ENCODE measurements at places on chromosomes 5 and 9. TPM values are rescaled to one million over a fixed set of nuclear protein-coding genes. Genes with fewer than 3 reads are reported as not detected.

The SPOCK1 gene
- 132 TPM for total RNA-seq

GRCh38 chr5:96565582-96566265 lies 96.5 kb upstream of the CAST start:
- DNase-seq: peak; percentile 91

DNA sequence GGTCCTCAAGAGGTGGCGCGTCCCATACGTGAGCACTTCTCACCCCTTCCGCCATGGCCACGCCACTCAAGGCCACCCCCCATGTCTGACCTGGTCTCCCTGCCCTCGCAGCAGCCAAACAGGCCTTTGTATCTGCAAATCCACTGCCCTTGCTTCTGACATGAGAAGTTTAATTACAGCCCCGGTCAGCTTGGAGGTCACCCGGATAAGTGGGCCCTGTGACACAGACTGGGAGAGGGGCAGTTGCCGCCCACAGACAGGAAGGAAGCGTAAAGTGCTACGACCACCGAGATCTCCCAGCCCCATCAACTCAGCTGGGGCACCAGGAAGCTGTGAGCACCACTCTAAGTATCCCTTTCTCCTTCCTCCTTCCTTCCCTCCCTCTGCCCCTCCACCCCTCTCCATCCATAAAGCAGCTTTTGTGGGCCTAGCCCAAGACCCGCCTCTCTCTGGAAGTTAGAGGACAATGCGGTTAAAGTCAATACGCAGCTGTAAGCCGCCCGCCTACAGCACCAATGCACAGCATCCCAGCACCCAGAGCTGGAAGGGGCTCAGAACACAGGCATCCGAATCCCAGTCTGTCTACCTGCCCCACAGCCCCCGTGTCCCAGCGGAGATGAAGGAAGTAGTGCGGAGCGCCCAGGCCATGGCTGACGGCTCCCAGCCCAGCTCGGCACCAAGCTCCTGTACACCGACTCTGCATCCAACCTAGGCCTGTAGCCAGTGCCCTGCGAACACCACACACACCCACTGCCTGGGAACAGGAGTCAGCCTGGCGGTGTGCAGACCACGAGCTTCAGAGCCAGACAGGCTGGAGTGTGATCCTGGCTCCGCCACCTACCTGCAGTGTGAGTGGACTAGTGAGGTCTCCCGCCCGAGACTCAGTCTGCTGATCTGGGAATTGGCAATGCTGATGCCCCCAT lies 44.8 kb upstream of the RNF130 start:
- no peak for DNase-seq

- peak; percentile 30 for DNase-seq
Observed at GRCh38 chr5:67015541-67016191, 180.9 kb downstream of the CD180 start.

- DNase-seq: peak; percentile 75
Observed at GRCh38 chr5:109690975-109691574, 1.3 kb downstream of the MAN2A1 start.

GRCh38 chr5:116402235-116402634 lies 172.4 kb downstream of the SEMA6A start:
- no peak for DNase-seq

DNA sequence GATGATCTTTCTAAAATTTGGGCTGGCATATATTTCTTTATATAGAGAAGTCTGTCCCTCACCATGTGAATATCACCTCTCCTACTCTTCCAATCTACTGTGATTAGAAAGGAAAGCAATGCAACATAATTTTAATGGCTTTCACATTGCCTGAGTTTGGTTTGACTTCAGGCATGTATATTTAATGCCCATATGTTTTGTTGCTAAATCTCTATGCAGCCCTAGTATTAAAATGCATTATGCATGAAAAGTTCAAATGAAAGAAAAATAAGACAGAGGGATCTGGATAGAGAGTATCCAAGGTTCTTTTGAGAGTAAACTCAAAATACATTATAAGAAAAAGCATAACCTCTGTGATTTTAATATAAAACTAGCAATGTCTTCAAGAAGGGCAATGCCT lies 518.3 kb downstream of the PRR16 start:
- no peak for DNase-seq

- DNase-seq: no peak
Observed at GRCh38 chr9:16181539-16181938, 628.7 kb downstream of the CCDC171 start.

The ADCY2 gene
- total RNA-seq: not detected

DNA sequence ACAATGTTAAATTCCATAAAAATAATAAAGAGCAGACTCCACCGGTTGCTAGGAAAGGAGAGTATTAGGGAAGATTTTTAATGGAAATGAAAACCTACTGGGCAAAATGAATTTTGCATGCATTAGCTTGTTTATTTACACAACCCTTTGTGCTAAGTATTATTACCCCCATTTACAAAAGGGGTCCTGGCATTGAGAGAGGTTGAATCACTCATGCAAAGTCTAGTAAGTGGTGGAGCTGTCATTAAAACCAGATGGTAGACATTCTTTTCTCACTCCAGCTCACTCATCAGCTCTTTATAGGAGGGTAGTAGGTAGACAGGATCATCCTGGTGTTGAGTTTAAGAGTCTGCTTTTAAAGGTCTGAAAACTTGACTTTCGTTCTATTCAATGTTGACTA lies 395.1 kb downstream of the PLK2 start:
- DNase-seq: peak; percentile 22

The GABRA6 gene
- not detected for total RNA-seq

GRCh38 chr5:78467140-78467539 lies 106.7 kb downstream of the SCAMP1 start:
- DNase-seq: no peak

The SPARC gene
- total RNA-seq: 5,745 TPM

DNA sequence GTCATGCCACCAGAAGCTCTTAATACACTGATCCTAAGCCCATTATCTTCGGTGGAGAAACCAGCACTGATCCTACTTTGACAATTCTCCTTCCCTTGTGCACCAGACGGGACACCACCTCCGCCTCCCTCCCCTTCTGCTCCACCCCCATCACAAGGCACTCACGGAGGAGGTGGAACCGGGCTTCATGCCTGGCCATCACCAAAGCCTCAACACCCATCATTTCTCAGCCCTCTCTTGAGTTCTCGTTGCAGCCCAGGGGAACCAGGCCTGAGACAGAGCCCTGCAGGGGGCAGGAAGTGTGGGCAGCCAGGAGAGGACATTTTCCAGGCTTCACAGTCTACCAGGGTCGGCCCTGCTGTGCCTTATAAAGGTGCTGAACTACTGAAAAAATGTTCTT lies 160.5 kb downstream of the GOLPH3 start:
- DNase-seq: no peak

DNA sequence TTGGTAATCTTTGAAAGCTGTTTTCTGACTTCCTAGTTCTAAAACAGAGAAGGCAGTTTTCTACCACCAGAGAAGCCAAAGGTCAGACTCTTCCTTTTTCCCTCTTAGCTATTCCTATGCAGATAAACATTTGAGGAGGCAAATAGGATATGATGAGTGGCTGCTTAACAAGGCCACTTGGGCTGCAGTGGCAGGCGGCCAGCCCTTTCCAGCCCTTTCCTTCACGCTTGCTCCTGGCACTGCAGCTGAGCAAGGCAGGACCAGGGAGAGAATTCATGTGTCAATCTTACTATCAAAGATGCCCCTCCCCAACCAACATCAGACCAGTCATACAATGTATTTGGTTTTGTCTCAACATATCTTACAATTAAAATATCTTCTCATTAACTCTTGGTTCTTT lies 36.8 kb upstream of the RNF38 start:
- no peak for DNase-seq

- DNase-seq: no peak
Observed at GRCh38 chr5:101535626-101536025, 632.5 kb upstream of the ST8SIA4 start.

GRCh38 chr5:136926073-136926472 lies 560.7 kb upstream of the TRPC7 start:
- DNase-seq: no peak

DNA sequence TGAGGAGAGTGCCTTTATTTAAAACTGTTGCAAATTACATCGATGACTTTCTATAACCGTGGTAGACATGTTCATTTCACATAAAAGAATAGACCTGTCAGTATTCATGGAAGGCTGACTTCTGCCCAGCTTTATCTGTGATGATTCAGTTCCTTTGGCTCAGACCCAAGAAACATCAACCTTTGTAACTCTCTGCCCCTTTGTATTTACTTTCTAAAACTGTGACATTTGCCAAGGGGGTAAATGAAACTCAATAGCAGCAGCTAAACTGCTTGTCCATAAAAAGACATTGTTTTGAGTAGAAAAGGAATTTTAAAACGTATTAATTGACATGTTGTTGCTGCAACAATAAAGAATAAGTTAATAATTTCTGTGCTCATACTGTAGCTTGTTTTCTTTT lies 137.8 kb upstream of the ANKH start:
- DNase-seq: peak; percentile 41

GRCh38 chr5:23332650-23333251 lies 174.7 kb upstream of the PRDM9 start:
- no peak for DNase-seq

The SET gene
- 307 TPM for total RNA-seq

The FAXDC2 gene
- total RNA-seq: 6.1 TPM

DNA sequence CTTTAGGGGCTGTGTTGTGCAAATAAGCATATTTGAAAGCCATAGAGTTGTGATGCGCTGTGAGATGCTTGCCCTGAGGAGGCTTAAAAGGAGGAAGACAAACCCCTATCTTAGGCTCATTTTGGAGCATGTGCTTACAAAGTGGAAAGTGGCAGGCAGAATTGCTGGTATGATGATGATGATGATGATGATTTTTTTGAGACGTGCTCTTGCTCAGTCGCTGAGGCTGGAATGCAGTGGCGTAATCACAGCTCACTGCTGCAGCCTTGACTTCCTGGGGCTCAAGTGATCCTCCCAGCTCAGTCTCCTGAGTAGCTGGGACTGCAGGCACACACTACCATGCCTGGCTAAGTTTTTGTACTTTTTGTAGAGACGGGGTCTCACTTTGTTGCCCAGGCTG lies 1.7 kb downstream of the CNOT8 start:
- peak; percentile 53 for DNase-seq

DNA sequence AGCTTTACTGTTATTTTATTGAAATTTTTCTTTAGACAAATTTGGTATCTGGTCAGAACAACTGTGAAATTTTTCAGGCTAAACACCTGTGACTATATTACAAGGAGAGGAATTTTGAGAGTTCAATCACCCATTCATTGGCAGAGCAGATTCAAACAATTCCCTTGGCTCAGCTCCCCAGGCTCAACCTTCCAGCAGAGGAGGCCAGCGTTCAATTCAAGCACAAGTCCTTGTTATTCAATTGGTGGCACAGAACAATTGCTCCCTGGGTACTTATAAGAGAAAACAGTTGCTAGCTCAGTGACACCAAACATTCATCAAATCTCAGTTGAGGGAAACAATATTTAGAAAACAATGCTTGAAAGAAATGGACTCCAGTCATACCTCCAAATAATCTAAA lies 83.3 kb downstream of the SUSD1 start:
- DNase-seq: peak; percentile 16

The ZCCHC9 gene
- 26.8 TPM for total RNA-seq

DNA sequence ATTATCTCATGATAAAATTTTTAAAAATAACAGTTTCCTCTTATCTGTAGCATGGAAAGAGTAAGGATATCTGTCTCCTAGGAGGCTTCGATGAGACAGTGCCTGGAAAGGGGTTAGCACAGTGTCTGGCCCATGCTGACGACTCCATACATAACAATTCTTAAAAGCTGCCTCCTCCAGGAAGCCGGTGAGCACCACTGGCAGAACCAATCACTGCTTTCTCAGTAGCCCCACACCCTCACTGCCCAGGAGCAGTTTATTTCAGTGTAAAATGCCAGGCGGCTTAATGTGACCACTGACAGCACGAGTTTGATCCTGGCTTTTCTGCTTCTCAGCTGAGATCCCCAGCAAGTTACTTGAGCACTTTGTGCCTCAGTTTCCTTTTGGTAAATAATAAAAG lies 1.2 kb upstream of the NIPAL4 start:
- DNase-seq: no peak

GRCh38 chr5:149855366-149855765 lies 89.2 kb downstream of the PDE6A start:
- no peak for DNase-seq

The ARHGEF28 gene
- 7.5 TPM for total RNA-seq

DNA sequence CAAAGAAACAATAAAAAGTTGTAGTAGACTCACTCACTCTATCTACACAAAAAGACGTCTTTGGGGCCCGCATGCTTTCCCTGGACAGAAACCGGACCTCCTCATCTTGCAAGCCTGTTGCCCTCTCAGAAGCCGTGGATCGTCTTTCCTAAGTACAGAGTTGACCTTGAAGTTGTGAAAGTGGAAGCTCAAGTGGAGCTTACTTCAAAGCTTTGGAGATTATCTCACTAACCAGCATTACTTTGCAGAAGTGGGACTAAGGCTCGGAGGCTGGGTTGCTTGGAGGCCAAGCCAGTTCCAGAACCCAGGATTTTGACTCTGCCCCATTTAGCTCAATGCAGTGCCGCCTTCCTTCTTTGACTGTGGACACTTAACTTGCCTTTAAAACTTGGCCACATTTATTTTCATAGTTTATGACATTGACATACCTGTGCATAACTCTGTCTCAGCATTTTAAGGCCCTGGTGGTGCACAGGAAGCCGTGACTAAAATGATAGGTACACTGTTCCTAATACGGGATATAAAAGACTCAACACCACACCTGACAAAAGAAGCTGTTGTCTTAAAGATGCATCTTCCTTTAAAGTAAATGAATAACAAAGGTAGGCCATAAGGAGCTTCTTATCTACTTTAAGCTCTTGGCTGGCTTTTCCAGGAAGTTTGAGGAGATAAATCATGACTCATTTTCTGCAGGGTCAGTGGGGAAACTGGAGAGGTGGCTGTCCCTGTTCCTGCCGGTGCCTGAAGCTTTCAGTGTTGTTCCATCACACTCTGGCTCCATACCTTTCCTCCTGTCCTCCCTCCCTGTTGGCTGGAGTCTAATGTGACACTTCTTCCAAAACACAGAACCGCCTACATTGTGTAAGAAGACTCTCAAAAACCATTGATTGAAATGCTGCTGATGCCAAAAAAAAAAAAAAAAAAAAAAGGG lies 10.7 kb downstream of the SLC25A25 start:
- peak; percentile 30 for DNase-seq

The TSLP gene
- total RNA-seq: not detected

- no peak for DNase-seq
Observed at GRCh38 chr5:41083306-41083705, 12.2 kb upstream of the MROH2B start.

GRCh38 chr5:14313986-14314690 lies 171.0 kb downstream of the TRIO start:
- no peak for DNase-seq

DNA sequence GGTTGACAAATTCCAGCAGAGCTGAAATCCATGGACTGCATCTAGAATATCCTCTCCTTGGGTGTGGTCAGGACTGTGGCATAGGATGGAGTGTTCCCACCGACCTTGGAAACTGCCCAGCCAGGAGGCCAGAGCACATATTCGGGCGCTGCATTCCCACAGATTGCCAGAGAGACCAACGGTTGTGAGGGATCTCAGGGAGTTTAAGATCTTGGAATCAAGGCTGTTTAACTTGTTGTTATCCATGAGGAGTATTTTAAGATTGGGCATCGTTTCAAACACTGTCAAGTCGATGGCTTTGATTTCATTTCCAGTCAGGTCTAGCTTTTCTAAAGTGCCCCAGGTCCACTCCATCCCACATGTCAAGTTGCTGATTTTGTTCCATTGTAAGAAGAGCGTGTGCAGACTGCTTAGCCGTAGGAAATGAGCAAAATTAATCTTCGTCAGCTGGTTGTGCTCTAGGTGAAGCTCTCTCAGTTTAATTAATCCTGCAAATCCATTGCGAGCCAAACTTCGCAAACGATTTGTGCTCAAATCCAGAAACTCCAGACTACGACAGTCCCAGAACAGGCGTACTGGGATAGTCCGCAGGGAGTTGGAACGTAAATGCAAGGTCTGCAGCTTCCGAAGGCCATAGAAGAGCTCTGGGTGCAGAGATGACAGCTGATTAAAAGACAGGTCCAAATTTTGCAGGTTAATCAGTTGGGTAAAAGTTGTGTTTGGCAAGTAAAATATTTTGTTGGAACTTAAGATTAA lies 1.5 kb downstream of the LRRTM2 start:
- no peak for DNase-seq

All from HFFc6 (cell line).